ENCODE measurements at places on chromosomes 12 and 14. TPM values are rescaled to one million over a fixed set of nuclear protein-coding genes. Genes with fewer than 3 reads are reported as not detected.

GRCh38 chr12:72031066-72031465, 92.4 kb downstream of the TPH2 start:
- H3K4me1 ChIP-seq: peaks cover 28% of the 10 kb centered on the region
- H3K27ac ChIP-seq: no peak overlapping the region
- H3K27me3 ChIP-seq: no peaks in the 10 kb centered on the region
- H3K36me3 ChIP-seq: no peaks in the 10 kb centered on the region
- DNase-seq: no peak

TMTC3 gene
- 23.6 TPM for total RNA-seq

DNA sequence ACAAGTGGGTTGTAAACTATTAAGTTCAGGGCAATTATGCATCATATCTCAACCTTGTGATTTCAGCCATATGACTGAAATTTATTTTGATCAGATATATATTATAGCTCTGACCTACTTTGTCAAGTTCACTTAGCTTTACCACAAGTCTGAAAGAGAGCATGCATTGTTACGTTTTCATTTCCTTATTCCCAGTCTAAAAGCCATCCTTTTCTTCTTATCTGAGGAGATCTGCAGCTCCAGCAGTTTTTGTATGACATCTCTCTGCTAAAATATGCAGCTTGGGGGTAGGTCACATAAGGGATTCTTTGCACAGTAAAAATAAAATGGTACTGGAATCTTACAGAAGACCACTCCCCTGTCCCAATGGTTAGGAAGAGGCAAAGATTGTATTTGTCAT, 1682.8 kb upstream of the FLRT2 start:
- H3K36me3 ChIP-seq: no peaks in the 10 kb centered on the region
- DNase-seq: no peak
- no peak overlapping the region for H3K4me3 ChIP-seq
- peaks cover 6% of the 10 kb centered on the region for H3K4me1 ChIP-seq
- no peaks in the 10 kb centered on the region for H3K27me3 ChIP-seq

- no peak overlapping the region for H3K4me3 ChIP-seq
- no peaks in the 10 kb centered on the region for H3K27me3 ChIP-seq
- peak overlapping the region; percentile 73 for H3K27ac ChIP-seq
- no peaks in the 10 kb centered on the region for H3K36me3 ChIP-seq
Measured at GRCh38 chr12:52359621-52360061, 7.6 kb downstream of the KRT85 start.

DNA sequence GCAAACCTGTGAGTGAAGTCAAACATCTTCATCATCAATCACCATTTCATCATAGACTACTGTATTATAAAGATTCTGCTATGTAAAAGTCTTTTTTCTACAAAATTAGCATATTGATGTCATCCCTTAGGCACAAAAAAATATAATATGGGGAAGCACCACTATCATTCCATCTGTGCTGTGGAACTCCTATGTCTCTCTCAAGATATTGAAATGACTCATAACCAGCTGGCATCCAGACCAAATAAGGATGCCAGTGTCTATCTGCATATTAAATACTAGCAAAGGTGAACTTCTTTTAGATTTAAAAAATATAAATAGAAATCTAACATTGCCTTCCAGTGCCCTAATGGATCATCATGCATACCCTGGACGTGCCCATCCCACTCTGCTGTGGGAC, 17.9 kb upstream of the DCAF5 start:
- H3K4me1 ChIP-seq: no peaks in the 10 kb centered on the region
- H3K27ac ChIP-seq: no peak overlapping the region
- H3K27me3 ChIP-seq: peaks cover 24% of the 10 kb centered on the region
- no peaks in the 10 kb centered on the region for H3K36me3 ChIP-seq

- H3K4me1 ChIP-seq: no peaks in the 10 kb centered on the region
- peak; percentile 41 for DNase-seq
- no peak overlapping the region for H3K27ac ChIP-seq
- H3K27me3 ChIP-seq: peaks cover 2% of the 10 kb centered on the region
- H3K4me3 ChIP-seq: no peak overlapping the region
Measured at GRCh38 chr14:28635387-28635786, 131.2 kb upstream of the FOXG1 start.

DNA sequence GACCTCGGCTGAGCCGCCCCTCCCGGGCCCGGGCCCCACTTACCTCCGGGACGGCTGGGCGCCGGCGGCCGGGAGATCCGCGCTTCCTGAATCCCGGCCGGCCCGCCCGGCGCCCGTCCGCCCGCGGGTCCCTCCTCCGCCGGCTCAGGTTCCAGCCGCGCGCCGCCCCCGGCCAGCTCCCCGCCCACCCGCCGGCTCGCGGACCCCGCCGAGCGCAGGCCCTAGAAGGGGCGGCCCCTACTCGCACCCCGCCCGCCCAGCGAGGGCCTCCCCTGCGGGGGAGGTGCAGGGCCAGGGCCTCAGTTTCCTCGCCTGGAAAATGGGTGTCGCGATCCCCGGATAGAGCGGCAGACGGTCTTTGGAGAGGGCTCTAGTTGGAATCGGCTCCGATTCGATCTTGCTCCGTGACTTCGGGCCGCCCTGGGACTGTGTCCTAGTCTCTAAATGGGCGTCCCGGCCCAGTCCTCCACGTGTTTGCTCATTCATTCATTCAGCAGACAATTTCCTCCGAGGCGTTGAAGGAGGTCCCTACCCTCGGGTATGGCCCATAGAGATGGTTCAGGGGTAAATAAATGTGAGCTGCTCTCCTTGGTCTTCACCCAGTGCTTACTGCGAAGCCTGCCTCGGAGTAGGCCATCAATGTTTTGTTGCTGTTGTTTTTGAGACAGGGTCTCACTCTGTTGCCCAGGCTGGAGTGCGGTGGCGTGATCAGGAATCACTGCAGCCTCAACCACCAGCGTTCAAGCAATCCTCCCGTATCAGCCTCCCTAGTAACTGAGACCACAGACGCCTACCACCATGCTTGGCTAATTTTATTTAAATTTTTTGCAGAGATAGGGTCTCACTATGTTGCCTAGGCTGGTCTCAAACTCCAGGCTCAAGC, at the start of gene TRPV4:
TRPV4 (minus strand) TSS at position 92 of the 883 bp plus-strand sequence. CDS start 18,602 bp downstream, outside the sequence.
- DNase-seq: no peak
- H3K27me3 ChIP-seq: peaks cover 17% of the 10 kb centered on the region
- H3K4me3 ChIP-seq: peak within 1 kb of the TSS; percentile 78
- no peak within 1 kb of the TSS for H3K27ac ChIP-seq

GRCh38 chr14:85686908-85687307, 157.0 kb downstream of the FLRT2 start:
- no peaks in the 10 kb centered on the region for H3K4me1 ChIP-seq
- H3K4me3 ChIP-seq: no peak overlapping the region
- H3K27me3 ChIP-seq: no peaks in the 10 kb centered on the region
- DNase-seq: no peak
- H3K27ac ChIP-seq: no peak overlapping the region

Measured in neural crest cell (in vitro differentiated cells).